Myocyte (in vitro differentiated cells): ENCODE measurements at places on chromosomes 4 and X. TPM values are rescaled to one million over a fixed set of nuclear protein-coding genes. Genes with fewer than 3 reads are reported as not detected.

Gene CLDN34
- total RNA-seq, result not detected in 2 replicates

Gene NDST4
- total RNA-seq, result not detected in 2 replicates

DNA sequence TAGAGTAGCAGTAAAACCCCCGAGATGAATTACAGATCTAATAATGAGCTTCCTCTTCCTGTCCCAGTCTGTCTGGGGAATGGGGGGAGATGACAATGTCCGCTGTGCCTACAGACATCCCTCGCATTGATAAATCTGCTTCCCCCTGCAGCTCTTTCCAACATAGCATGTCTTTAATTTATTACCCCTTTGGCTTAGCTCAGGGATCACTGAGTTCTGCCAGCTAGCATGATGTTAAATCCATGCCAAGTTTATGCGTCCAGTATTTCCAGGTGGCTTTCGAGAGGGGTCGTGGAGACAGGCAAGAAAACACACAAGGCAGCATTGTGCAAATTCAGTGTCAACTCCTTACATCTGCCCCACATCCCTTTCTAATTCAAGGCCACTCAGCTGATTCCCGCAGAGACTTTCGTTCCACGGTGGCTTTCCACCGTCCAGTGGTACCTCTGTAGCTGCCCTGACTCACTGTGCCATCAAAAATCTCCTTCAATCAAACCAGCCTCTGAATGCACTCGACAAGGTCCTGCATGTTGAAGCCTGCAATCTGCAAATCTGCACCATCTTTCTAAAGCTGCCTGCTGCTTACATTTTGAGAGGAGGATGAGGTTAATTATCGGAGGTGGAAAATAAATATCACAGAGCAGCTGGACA is 75.1 kb downstream of the MXRA5 start:
- DNase-seq, result no peak

DNA sequence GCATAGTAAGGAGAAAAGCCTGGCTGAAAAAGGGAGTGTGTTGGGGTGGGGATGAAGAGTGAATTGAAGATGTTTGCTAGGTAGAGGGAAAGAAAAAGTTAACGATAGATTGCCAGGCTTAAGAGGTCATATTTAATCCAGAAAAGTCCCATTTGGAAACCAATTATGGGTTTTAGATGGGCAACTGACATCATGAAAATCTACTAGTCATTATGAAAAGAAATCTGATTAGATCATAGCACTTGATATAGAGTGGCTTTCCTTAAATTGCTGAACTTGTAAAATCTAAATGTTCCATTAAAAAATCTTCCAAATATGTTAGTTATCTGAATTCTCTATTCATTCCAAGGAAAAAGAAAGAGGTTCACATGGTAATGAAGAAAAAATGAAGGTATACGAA is 37.5 kb upstream of the IL21 start:
- DNase-seq, result no peak

DNA sequence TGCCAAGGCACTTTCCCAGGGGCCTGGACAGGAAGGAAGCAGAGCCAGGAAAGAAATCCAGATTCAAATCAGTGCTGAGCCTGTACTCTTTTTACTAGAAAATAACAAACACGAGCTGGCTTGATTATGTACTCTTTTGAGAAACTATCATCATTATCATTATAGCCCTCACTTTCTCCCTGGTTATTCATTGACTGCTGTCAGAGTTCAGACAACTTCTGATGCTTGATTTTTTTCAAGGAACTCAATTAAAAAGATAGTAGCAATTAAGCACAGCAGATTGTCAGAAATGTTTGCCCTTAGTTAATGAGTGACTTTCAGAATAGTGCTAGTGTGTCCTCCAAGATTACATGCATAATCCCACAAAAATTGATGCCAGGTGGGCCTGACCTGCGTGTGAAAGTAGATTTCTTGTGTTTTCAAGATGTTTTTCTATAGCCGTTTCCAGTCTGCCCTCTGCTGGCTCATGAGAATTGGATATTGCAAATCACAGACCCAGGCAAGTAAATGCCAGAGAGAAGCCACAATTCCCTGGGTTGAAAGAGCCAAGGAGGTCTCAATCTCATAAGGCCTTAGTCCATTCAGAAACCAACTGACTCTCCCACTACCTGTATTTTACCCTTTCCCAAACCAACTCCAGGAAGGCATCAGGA is 14.3 kb upstream of the PNPLA4 start:
- no peak for DNase-seq

DNA sequence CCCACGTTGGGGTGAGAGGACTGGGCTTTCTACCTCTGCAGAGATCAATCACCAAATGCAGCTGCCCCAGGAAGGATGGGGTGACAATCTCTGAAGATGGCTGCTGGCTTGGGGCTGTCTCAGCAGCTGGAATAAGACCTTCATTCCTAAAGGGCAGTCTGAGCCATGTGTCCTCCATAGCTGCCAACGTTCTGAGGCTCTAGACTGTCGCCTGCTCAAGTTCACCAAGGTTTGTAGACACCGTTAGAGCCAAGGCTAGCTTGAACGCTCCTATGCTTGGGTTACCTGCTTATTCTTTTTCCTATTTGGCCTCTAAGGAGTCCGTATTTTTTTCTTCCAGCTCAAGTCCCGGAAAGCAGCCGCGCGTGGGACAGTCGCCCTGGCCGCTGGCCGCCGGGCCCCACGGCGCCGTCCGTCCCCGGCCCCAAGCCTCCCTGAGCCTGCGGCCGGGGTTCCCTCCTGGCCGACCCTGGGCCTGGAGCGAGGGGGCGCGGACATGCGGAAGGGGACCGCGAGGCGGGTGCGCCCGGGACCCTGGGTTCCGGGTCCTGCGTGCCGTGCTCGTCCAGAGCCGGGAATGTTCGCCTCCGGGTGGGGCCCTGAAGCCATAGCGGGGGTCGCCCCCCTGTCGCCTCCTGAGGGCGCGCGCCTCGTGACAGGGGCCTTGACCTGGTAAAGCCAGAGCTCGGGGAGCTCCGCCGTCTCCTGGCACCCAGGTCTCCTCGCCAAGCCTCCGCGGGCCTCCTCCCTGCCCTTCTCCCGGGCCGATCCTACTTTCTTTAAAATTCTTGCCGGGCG is 23.3 kb downstream of the MRFAP1 start:
- no peak for DNase-seq
